ENCODE measurements at places on chromosomes 7 and 10. TPM values are rescaled to one million over a fixed set of nuclear protein-coding genes. Genes with fewer than 3 reads are reported as not detected.

The GIMAP2 gene
- 2.1 TPM for total RNA-seq

The FEZF1 gene
- total RNA-seq, result not detected

The LAMB4 gene
- not detected for total RNA-seq

The IFIT2 gene
- 2.7 TPM for total RNA-seq

The TET1 gene
- total RNA-seq, result 2.7 TPM

The ARHGAP22 gene
- 31.0 TPM for total RNA-seq

The DYNC1I1 gene
- total RNA-seq, result 0.13 TPM

The SORCS1 gene
- total RNA-seq, result 0.08 TPM

The GPR15LG gene
- not detected for total RNA-seq

The CPA2 gene
- not detected for total RNA-seq

The EVX1 gene
- total RNA-seq, result not detected

The PRLHR gene
- total RNA-seq, result not detected

The CREB5 gene
- total RNA-seq, result 9.2 TPM

The DNAJC1 gene
- 85.3 TPM for total RNA-seq

The STAG3 gene
- total RNA-seq, result 0.16 TPM

The WDR86 gene
- 1.7 TPM for total RNA-seq

The ANXA8L1 gene
- total RNA-seq, result 0.56 TPM

The NCF1 gene
- not detected for total RNA-seq

All from epithelial cell of alveolus of lung (primary cell).